ENCODE measurements at places on chromosomes 7 and 10.
A peak's percentile ranks its signal among the peaks of the same experiment; 100 is the strongest.

DNA sequence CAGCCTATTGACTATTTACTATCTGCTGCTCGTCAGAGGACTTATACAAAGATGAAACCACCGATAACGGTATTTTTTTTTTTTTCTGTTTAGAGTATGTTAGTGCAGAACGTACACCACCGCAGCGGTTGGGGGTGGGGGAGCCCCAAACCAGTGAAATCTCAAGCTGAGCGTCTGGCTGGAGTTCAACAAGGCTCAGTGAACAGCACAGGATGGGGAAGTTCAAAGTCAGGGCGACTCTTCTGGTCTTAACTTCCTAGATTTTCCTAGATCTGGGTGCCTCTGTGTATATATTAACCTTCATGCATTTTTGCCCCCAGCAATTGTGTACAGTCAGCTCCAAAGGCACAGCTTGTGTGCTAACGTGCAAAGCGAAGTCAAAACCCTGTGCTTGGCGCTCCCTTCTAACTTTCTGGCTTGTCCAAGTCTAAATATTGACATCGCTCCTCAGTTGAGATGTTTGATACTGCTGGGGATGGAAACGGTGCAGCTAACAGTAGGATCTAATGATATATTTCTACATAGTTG is 1.1 kb downstream of the RHOBTB1 start:
- peak; percentile 23 for DNase-seq

GRCh38 chr10:125782054-125782453 is 6.4 kb upstream of the MMP21 start:
- DNase-seq, result no peak

DNA sequence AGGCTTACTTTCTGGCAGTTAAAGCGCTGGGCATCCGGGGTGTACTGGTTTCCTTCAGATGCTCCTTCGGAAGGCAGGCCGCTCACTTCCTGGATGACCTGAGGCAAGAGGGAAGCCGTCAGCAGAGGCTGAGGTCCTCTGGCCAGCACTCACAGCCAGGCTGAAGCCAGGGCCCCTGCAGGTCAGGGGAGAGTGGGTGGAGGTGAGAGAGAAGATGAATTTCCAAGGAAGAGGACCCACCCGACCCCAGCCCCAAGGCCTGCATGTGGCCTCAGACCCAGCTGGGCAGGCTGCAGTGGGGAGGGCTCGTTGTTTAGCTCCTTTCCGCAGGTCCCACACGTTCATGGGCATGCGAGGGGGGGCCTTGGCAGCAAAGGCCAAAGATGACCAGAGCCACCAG is 71.3 kb downstream of the VWA2 start:
- no peak for DNase-seq

DNA sequence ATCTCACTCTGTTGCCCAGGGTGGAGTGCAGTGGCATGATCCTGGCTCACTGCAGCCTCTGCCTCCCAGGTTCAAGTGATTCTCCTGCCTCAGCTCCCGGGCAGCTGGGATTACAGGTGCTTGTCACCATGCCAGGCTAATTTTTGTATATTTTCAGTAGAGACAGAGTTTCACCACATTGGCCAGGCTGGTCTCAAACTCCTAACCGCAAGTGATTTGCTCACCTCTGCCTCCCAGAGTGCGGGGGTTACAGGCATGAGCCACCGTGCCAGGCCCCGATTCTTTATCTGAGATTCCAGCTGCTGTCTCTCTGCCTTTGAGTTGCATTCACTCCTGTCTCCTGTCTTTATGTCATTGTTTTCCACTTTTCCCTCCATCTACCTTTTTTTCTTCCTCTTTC is 168.7 kb downstream of the TMEM178B start:
- no peak for DNase-seq

- no peak for DNase-seq
Observed at GRCh38 chr7:107898997-107899594, 8.1 kb downstream of the DLD start.

- DNase-seq, result peak; percentile 96
Observed at GRCh38 chr7:114889646-114890285, 32.1 kb upstream of the MDFIC start.

- DNase-seq, result no peak
Observed at GRCh38 chr7:68376131-68376661, 1222.1 kb upstream of the AUTS2 start.

GRCh38 chr7:128221929-128222403 is 19.1 kb upstream of the LEP start:
- peak; percentile 92 for DNase-seq

DNA sequence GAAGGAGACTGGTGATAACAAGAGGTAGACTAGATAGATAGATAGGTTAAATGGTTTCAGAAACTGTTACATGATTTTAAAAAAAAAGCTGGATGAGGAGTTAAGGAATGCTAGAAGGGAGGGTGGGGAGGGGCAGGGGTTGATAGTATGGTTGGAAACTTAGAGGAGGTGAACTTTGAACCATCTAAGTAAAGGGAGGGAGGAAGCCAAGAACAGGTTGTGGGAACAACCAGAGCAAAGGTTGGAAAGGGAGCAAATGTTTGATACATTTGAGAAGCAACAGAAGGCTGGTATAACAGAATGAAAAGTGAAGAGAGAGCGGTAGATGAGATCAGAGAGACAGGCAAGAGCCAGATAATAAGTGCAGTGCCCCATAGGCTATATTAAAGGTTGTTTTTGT is 224.8 kb downstream of the FOXP2 start:
- DNase-seq, result no peak

- no peak for DNase-seq
Observed at GRCh38 chr10:74586088-74586585, 240.3 kb upstream of the KAT6B start.

GRCh38 chr7:13628239-13629001 is 361.0 kb downstream of the ETV1 start:
- peak; percentile 19 for DNase-seq

DNA sequence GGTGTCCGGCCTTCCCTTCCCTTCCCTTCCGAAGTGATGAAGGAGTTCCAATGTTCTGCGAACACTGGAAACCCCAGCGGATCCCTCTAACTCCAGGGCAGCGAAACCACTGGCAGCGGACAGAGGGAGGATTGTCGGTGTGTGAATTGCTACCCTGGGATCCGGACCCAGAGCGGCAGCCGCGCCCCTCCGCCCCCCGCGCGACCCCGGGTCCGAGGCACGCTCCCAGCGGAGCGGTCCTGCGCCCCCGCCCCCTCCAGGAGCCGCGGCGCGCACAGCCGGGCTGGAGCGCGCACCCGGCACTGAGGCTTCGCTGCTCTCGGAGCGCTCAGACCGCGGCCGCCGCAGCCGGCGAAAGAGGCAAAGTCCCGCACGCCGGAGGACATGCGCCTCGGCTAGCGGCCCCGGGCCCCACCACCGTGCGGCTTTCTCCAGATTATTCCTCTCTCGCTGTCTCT is at the start of gene PTPRZ1:
Gene PTPRZ1, plus strand, starts transcription at position 331 of the 458 bp plus-strand sequence. CDS start 339 bp downstream, outside the sequence.
- DNase-seq, result no peak

Measured in HFFc6 (cell line).